ENCODE measurements at places on chromosomes 13 and 19.

GRCh38 chr13:48603375-48603774 lies 50.4 kb upstream of the CYSLTR2 start:
- no peak for DNase-seq

GRCh38 chr13:92355213-92355612 lies 871.4 kb upstream of the GPC6 start:
- DNase-seq = peak; percentile 49

DNA sequence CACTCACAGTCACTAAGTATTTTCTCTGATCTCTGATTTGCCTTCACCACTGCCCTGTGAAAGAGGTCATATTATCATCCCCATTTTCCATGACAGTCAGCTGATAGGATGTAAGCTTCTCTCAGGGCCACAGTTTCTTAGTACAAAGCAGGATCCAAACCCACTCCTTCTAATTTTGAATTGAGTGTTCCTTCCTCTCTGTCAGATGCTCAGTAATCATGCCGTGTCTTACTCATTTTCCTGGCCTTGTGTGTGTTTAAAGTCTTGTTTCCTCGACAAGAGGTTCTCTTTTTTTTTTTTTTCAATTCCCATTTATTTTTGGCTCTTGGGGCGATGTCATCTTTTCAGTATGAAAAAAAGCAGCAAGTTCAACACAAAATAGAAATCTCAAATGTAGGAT lies 72.3 kb downstream of the NAA16 start:
- no peak for DNase-seq

- DNase-seq = no peak
These were observed 55.0 kb downstream of the GGACT start for GRCh38 chr13:100533588-100534041.

All from lung (tissue), 17 donors.